ENCODE measurements at places on chromosomes 4 and X.
A peak's percentile ranks its signal among the peaks of the same experiment; 100 is the strongest.

- DNase-seq = no peak
Observed at GRCh38 chr4:98932539-98932938, 3.6 kb upstream of the EIF4E start.

- peak; percentile 91 for DNase-seq
Observed at GRCh38 chr4:2468456-2469191, at the start of gene RNF4. TSS of gene RNF4 (plus strand) at chr4:2469106. CDS start at chr4:2490494, 21,388 bp downstream.

DNA sequence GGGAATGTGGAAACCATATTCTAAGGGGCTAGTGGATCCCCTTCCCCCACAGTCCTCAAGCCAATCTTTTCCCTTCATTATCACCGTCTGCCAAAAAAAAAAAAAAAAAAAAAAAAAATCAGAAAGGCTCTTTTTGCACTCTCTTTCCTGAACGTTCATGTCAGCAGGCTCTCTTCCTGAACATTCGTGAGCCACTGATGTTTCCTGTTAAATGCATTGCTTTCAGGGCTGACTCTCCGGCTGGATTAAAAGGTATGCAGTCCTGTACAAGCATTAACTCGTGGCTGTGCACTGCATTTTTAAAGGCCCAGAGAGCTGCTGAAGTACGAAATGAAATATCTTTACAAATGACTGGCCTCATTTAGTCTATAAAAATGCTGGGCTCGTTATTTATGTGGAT lies 34.0 kb upstream of the TSPAN5 start:
- no peak for DNase-seq

DNA sequence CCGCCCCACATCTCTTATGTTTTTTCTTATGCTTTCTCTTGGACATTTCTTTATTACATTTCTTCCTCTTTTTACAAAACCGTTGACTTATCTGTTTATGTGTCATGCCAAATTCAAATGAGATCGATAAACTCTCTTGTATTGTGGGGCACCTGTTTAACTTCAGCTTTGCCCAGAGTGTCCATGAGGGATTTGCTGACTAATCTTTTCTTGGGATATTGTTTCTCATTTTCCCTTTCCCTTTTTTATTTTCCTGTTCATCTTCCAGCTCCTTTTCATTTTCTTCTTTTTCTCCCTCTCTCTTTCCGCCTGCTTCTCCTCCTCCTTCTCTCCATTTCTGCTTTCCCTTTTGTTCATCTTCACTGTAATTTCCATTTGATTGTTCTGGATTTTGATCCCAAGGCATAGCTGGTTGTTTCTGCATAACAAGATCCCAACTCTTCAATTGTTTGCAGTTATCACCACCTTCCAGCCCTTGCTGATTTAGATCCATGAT lies 10.7 kb downstream of the TIMM8A start:
- DNase-seq = no peak

DNA sequence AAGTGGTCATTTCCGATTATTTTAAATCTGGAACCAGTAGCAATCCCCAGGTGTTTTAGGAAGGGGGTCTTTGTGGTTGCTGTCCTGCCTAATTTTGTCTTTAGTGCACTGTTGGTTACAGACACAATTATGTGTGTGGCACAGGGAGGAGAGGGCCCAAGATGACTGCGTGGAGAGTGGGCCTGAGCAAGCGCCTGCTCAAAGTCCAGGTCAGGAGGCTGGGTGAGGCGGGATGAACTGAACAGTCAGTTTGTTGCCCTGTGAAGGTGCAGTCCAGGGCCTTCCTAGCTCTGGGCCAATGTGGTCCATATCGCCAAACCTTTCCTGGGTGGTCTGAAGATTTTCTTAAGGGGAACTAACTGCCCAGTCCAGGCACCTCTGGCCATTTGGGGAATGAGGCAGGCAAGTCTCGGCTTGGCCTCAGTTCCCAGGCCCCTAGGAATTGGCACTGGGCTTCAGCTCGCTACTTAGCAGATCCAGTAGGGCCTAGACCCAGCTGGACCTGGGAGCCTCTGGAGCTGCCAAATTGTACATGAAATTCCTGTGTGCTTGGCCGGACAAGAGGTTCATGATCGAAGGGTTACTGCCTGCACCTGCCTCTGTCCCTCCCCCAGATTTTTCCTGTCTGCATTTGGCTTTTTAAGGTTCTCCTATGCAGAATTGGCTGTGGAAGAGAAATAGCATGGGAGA lies 47.6 kb downstream of the ANAPC4 start:
- DNase-seq = no peak

GRCh38 chrX:99415470-99415869 lies 994.6 kb downstream of the PCDH19 start:
- no peak for DNase-seq

GRCh38 chr4:6972911-6973310 lies 63.3 kb downstream of the TBC1D14 start:
- no peak for DNase-seq

GRCh38 chr4:145554691-145555090 lies 64.5 kb upstream of the MMAA start:
- DNase-seq = no peak

DNA sequence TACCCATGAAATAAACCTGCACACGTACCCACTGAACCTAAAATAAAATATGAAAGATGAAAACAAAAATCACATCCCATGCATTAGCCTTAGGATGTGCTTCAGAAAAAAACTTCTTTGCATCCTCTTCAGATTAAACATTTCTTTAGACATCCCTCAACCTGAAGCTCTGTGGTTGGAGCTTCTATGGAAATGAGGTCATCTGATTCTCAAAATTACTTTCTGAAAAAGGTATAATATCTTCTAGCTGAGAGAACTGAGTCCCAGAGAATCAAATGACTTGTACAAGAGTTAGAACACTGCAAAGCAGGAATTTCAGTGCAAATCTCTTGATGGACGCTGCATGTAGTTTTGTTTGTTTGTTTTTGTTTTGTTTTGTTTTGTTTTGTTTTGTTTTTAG lies 19.1 kb upstream of the ANTXR2 start:
- no peak for DNase-seq

- no peak for DNase-seq
Observed at GRCh38 chr4:172806841-172807240, 361.8 kb upstream of the GALNT7 start.

DNA sequence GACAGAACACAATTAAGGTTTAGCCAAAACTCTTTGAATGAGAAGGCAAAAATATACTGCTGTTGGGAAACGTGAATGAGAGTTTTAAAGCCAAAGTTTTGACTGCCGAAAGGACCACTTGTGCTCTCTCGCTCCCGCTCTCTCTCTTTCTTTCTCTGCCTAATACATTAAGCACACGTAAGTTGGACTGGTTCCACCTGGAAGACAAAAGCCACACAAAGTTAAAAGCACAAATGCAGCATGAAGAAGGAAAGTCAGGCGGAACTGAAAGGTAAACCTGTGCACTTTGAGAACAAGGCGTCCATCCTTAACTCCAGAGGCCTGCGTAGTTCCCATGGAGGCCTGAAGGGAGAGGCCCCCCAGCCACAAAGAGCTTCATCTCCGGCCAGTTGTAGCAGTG lies 1.9 kb downstream of the DCAF12L2 start:
- no peak for DNase-seq

DNA sequence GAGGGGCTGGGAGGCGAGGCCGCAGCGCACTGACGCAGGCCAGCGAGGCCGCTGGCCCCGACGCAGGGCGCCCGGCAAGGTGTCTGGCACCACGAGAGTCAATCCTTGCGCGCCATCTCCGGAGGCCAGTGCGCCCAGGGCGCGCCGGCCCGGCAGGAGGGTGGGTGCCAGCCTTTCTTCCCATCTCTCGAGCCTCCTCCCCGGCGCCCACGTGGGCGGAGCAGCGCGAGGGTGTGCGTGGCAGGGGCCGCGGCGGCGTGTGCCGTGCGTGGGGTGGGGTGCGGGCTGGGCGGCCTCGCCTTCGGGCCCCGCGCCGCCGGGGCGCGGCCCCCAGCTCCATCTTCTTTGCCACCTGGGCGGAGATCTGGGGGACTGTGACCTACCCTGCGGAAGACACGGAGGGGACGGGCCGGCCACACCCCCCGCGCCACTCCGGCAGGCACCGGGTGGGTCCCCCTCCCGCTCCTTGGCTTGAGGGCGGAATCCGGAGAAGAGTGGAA lies 877 bp downstream of the JAKMIP1 start:
- no peak for DNase-seq

DNA sequence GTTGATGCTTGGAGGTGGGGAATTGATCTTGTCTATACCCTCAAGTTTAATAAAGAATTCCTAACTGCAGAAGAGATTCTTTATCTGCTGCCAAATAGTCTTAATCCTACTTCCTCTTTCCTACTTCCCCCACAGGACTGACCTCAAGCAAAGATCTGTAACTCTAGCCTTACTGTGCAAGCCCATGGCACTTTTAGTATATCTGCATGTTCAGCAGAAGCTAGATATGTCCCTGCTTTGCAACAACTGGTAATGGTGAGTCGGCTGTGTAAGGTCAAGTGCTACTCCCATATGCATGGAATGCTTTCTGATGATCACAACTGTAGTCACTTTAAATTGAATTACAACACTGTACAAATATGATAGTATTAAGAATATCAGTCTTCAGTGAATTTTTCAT lies 26.3 kb upstream of the PDS5A start:
- no peak for DNase-seq

- peak; percentile 43 for DNase-seq
Observed at GRCh38 chr4:10015140-10015753, 6.0 kb downstream of the SLC2A9 start.

GRCh38 chrX:135087867-135088266 lies 32.5 kb downstream of the ETDB start:
- no peak for DNase-seq

DNA sequence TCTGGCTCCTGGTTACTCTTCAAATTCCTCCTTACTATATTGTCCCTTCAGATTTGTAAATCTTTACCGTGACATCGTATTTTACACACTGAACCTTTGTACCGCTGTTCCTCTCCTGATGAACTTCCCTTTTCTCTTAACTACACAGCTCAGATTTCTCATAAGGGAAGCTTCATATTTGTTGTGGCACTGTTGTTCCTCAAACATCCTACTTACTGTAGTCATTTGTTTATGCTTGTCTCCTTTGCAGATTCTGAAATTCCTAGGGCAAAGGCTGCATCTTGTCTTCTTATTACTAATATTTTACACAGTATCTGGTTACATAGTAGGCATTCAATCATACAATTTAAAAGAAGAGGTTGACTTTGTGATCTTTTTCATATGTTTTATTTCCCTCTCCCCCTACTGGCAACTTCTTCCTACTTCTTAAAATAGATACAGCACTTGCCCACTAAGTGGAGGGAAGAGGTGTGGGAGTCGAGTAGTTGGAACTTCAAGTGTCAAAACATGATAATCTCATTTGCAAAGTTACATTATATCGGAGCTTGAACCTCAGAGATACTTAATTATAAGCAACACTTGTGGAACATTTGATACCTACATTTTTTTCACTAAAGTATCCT lies 50.0 kb downstream of the TET2 start:
- no peak for DNase-seq

GRCh38 chr4:186148336-186148975 lies 42.9 kb upstream of the CYP4V2 start:
- no peak for DNase-seq

DNA sequence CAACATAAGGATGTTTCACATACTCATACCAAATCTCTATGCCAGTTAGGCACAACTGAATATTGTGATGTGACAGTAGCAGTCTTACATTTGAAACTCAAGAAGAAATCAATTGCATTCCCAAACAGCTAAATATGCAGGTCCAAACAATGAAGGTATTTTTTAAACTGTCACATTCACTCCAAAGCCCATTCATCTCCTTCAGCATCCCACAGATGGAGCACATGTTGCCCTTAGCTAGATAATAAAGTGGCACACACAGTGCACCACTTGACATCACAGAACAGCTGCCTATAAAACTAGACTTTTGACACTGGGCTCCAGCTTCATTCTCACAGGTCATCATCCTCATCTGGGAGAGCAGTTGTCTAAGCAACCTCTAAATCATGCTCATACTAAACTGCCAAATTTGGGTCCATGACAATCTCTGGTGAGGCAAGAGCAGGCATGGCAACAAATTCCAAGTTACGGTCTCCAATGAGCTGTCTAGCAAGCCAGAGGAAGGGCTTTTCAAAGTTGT lies 26.2 kb upstream of the ARHGEF6 start:
- DNase-seq = no peak

DNA sequence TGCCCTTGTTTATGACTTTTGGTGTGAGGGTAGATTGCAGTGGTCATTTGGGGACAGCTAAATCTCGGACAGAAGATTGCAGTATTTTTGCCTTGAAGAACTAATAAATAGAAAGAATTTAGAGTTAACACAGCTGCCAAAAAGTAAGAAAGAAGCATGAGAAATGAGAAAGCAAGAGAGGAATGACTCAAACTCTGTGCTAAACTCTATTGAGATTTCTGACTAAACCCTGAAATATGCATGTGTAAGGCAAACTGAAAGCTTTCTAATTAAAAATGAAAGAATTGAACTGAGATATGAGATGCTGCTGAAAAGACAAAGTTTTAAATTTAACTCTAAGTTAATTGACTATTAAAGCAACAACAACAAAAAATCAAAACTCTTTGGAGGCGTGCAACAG lies 791.3 kb downstream of the RAB28 start:
- DNase-seq = no peak

DNA sequence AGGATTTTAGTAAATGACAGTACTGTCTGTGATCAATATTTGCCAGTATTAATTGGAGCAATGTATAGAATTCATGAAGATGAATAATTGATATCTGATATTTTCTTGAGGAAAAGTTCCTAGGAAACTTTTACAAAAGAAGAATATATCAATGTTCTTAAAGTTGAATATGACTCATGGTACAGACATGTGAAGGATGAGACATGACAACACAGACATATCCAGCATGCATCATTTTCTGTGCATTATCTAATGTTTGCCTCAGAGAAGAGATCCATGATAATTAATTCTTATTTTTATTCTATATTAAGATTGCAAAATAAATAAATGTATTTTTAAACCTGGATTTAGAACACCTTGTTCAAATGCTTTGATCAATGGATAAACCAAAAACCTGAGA lies 452.9 kb upstream of the EPHA5 start:
- no peak for DNase-seq

GRCh38 chrX:41445781-41446358 lies 1.3 kb upstream of the NYX start:
- DNase-seq = no peak

GRCh38 chr4:37438564-37439279 lies 194.2 kb downstream of the NWD2 start:
- no peak for DNase-seq

Data from nephron progenitor cell (in vitro differentiated cells).